ENCODE measurements at places on chromosomes 2 and 18. TPM values are rescaled to one million over a fixed set of nuclear protein-coding genes. Genes with fewer than 3 reads are reported as not detected.

Gene HPCAL1
- total RNA-seq: 34.5 TPM

Gene FLACC1
- 1.3 TPM for total RNA-seq

Gene CYP26B1
- total RNA-seq: 0.51 TPM

Gene CPS1
- 25.7 TPM for total RNA-seq

Gene ABCG8
- total RNA-seq: not detected

Gene SERPINB13
- total RNA-seq: not detected

Gene SLC8A1
- 109 TPM for total RNA-seq

Gene EHBP1
- total RNA-seq: 129 TPM

Gene ZNF516
- total RNA-seq: 32.7 TPM

Gene ANXA4
- 106 TPM for total RNA-seq

Gene OSBPL1A
- 73.3 TPM for total RNA-seq

Gene REG3A
- not detected for total RNA-seq

Gene FAM110C
- 0.26 TPM for total RNA-seq

Gene LAMA3
- 13.2 TPM for total RNA-seq

Gene TUBB8B
- total RNA-seq: not detected

Gene DPP4
- total RNA-seq: 297 TPM

Gene EDAR
- total RNA-seq: not detected

Gene GPAT2
- 3.9 TPM for total RNA-seq

Gene RAX
- not detected for total RNA-seq

Gene CD226
- total RNA-seq: 0.33 TPM

Gene ITGA4
- 57.5 TPM for total RNA-seq

Gene KIAA2012
- total RNA-seq: under 0.01 TPM
